Stimulated activated CD8-positive, alpha-beta memory T cell treated with anti-CD3 and anti-CD28 coated beads, Interleukin-4, amount 100 ng/mL, for 1 hour (primary cell): ENCODE measurements at places on chromosomes 2 and 18.

- no peak for DNase-seq
Measured at GRCh38 chr2:5766561-5766960, 74.4 kb downstream of the SOX11 start.

DNA sequence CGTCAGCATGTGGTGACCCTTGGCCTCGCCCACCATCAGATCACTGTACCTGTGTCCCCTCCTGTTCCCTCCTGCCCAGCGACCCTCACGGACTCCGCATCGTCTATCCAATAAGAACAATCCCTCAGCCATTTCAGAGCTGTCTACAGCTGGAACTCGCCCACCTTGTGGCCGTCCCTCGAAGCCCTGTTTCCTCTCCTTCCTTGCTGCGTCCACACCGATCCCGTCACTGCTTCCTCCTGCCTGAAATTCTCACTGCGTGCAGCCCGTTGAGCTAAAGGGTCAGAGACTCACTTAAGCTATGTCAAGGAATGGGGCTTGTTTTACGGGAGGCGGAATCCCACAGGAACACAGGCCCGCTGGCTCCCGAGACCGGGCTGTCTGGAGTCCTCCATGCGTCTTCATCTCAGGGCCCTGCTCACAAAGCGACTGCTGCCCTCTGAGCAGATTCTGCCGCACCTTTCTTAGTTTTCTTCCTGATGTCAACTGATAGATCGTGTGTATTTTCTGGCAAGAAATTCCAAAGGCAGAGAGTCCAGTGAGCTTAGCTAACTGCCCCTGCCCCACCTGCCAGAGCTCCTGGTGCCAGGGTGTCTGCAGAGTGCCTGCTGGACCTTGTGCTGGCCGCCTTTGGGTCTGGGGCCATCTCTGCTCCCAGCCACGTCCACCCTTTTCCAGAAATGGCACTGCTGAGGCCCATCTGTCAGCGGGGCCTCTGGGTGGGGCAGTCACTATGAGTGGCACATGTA lies 35.3 kb downstream of the KLHL29 start:
- DNase-seq = no peak

- DNase-seq = no peak
Measured at GRCh38 chr2:17401096-17401495, 117.1 kb downstream of the RAD51AP2 start.

GRCh38 chr2:157414050-157414449 lies 29.8 kb downstream of the CYTIP start:
- no peak for DNase-seq

DNA sequence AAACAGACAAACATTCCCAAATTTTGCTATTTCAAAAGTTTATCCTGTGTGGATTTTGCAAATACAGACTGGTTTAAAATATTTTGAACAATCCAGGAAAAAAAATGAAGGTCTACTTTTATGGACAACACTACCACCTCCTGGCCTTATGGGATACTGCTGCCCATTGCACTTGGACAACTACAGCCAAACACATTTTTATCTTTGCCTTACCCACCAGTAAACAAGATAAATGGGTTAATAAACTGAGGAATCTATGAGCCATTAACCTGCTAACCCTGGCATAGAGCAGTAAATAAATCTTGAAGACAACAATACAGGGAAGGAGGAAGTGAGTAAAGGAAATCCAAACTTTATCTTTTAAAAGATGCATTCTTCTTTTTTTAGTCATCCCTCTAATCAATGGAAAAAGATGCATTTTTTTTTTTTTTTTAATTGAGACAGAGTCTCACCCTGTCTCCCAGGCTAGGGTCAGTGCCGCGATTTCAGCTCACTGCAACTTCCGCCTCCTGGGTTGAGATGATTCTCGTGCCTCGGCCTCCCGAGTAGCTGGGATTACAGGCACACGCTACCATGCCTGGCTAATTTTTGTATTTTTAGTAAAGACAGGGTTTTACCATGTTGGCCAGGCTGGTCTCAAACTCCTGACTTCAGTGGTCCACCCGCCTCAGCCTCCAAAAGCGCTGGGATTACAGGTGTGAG lies 2.1 kb upstream of the SPIRE1 start:
- no peak for DNase-seq

GRCh38 chr2:23695890-23696751 lies 230.8 kb downstream of the ATAD2B start:
- DNase-seq = no peak

DNA sequence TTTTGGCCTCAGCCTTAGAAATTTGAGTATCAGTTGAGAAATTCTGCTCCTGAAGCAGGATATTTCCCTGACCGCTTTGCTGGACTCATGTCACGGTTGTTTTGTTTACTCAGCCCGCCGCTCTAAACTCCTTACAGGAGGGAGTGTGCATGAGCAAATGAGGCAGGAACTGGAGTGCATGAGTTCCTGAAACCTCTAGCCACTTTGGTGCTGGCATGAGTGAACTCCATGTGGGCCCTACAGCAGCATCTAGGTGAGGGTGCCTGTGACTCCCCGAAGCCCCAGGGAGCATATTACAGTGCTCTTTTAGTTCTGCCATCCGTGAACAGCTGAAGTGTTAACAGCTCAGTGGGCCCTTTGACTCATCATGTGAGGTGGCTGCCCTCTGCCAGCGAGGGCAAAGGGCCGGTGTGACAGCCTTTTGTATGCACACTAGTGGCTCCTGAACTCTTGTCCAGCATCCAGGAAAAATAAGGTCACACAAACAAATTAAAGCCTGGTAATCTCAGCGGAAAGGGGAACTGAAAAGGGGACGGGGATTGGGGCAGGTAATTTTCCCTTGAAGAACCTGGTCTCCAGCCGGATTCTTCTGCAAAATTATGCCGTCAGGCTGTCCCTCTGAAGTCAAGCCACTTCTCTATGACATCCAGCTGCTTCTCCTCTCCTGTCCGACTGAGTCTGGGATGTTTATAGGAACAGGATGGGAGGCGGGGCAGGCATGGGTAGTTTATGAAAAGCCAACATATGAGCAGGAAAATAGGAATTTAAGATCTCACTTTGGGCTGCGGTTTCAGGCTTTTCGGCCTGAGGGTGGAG lies 1668.7 kb downstream of the SUCLG1 start:
- DNase-seq = no peak

DNA sequence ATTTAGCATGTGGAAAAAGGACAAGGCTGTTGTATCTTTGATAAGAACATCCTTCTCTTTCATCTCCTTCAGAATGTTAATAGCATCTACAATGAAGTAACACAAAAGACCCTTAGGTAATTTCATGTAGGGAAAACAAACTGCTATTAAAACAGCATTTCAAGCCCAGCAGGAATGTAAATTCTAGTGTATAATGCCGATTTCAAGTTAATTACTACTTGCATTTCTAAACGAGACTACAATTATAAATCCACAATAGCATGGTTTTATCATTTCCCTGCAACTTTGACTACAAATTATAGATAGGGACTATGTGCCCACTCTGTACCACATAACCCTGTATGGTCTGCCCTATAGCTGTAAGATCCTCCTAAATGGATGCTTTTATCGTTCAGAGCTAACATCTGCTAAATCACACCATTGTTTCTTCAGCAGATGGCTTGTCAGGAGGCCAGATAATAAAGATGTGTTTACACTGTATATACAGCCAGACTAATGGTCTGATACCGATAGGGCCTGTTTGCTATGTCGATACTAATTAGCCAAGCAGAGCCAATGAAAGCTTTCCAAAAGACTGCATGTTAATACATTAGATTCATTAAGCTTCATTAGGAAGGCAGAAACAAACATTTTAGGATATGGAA lies 51.9 kb downstream of the LRPPRC start:
- no peak for DNase-seq

GRCh38 chr2:216343221-216343980 lies 28.9 kb downstream of the MARCHF4 start:
- DNase-seq = no peak

GRCh38 chr2:124264551-124265091 lies 239.5 kb downstream of the CNTNAP5 start:
- DNase-seq = no peak

- no peak for DNase-seq
Measured at GRCh38 chr2:96689431-96689991, 46.9 kb downstream of the FER1L5 start.

DNA sequence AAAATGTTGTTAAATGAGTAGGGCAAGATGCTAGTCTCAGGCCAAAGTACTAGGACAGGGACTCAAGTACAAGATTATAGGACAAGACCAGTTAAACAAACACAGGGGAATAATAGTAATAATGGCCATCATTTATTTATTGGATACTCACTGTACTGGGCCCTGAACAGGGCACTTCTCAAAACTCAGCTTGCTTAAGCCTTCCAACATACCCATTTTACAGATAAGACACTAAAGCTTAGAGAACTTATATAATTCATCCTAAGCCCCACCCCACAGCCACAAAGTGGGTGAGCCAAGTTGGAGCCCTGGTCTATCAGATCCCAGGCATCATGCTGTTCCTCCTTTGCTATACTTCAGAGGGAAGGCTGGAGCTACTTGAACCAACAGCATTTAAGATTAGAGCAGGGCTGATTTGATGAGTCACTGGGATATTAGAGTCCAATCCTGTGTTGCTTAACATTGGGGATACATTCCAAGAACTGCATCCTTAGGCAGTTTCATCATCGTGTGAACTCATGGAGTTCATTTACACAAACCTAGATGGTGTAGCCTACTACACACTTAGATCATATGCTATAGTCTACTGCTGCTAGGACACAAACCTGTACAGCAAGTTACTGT lies 153.6 kb downstream of the MTCL1 start:
- DNase-seq = no peak

- no peak for DNase-seq
Measured at GRCh38 chr2:45965871-45966498, 314.5 kb downstream of the PRKCE start.

DNA sequence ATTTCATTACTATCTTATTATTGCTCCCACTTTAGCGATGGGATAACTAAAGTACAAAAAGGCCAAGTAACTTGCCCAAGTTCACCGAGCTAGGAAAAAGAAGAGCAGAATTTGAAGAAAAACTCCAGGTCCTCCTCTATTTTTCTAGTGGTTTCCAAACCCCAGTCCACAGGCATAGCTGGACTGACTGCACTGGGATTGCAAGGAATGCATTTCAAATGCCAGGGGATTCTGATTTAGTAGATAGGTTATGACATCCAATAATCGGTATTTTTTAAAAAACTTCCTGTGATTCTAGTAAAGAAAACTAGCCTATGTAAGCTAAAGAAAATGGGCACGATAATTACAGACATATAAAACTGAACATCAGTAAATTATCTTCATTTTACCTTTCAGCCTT lies 62.7 kb upstream of the GALNT5 start:
- no peak for DNase-seq

DNA sequence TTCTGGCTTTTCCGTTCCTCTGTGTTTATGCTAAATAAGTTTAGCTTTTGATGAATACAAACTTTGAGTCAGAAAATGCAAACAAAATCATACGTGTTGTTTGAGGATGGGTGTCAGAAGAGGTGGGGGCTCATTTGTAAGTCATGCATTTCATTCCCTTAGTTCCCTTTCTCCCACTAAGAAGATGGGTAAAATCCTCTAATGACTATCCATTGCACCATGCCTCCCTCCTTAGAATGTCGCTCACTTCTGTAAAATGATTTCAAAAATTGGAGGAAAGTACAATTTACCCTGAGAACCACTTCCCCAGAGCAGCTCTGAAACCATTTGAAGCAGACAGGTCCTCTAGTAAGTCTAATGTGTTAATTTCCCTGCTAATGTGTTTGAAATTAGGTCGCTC lies 629.6 kb upstream of the VRK2 start:
- DNase-seq = no peak

GRCh38 chr18:36428431-36429029 lies 131.0 kb downstream of the FHOD3 start:
- DNase-seq = no peak

DNA sequence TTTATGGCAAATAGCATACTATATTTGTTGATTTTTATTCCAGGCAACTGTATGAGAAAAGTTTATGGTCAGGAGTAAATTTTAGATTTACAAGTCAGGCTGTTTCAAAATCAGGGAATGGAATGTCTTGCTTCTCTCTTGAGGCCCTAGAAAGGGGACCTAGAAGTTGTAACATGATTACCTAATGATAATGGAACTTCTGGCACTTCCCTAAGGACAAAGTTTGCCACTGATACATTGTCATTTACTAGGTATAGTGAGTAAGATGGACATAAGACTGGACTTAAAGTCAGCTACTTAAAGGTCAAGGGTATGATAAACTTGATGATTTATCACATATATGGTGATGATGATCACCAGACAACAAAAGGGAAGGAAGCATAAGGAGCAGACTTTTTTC lies 103.3 kb upstream of the VRK2 start:
- DNase-seq = no peak

DNA sequence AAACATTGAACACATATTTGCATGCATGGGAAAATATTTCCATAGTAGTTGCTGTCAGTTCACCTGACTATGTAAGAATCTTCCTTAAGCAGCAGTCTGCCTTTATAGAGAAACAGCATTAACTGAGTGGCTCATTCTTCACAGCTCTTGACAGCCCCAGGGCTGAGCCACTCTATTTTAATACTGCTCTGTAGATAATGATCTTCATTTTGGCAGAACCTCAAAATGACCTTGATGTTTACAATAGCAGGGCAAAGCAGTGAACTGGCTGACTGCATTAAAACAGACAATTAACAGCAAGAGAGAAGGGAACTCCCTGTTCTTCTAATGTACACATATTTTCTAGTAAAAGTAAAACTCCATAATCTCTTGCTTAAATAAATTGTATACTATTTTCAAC lies 580.6 kb upstream of the SOX11 start:
- no peak for DNase-seq

DNA sequence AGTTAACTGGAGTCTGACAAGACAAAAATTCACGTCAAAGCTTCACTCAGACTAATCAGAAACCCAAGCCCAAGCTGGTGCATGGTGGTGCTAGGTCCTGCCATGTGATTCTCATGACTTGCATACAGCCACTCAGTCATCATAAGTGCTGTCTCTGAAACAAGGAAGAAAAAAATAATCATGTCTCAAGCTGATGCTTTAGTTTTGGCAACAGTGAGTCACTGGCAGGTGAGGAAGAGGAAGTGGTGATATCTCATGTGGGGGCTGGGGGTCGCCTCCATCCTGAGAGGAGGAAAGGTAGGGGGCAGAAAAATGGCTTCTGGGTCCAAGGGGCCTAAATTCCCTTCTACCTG lies 136.3 kb downstream of the TMEM163 start:
- DNase-seq = no peak

GRCh38 chr2:3399829-3400228 lies 20.3 kb downstream of the TRAPPC12 start:
- DNase-seq = no peak
